ENCODE measurements at places on chromosomes 1 and 21.

GRCh38 chr1:240109920-240110636 lies 18.4 kb downstream of the FMN2 start:
- no peak for DNase-seq

DNA sequence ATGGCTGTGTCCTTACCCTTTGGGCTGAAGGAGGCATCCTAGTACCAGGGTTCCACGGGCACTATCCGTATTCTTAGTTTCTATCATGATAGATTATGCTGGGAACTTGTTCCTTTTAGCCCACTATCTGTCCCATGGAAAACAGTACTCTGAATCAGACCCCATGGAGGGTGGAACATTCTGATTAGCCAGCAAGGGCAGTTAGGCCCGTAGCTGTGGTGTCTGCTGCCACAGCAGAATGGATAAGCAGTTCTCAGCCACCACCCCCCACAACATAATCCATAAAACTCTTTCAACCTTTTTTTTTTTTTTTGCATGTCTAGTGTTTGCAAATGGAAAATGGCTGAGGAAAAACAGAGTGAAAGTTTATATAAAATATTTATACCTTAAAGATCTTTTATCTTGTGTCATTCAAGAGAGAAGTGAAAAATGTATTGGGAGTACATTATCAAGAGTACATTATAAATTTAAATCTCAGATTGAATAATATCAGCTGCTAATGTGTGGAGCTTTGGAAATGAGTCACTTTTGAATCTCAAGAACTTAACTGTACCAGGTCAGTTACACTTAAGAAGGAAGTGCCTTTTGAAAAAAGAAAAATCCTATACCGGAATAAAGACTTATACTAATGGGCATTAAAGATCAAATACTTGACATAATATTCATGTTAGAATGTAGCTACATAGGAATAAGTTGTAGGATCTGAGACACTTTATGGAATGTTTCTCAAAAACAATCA lies 80.3 kb downstream of the NFIA start:
- no peak for DNase-seq

DNA sequence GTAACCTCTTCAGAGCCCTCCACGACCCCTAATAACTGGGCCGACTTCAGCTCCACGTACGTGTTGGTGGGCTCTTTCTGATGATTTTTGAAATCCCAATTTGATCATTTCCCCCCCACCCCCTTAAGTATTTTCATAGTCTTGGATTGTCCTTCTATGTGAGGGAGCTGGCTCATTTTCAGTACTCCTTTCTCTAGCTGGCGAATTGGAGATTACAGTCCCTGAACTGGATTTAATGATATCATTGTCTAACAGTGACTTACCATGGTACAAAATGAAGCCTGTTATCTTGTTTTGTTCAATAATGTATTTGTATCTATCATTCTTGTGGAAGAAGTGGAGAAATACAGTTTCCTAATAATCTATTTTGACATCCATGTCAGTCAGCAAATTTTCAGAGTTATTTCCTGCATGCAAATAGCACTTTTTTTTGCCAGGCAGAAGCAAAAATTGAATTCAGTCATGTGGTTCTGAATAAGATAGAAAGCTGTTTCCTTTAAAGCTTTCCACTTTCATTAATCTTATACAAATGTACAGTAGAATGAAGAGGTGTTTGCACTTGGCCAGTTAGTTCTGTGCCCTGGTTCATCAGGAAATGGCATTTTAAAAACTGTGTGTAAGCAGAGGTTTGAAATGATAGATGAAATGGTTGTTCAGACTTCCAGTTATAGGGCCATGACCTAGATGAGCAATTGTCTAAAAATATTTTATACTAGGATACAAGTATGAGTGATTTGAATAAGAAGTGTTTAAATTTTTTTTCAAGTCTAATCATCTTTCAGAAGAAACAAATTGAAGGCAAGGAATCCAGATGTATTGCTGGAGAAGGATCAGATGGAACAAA lies 104.2 kb downstream of the ATP5PO start:
- no peak for DNase-seq

GRCh38 chr1:165748550-165748949 lies 20.1 kb downstream of the TMCO1 start:
- no peak for DNase-seq

GRCh38 chr1:78673120-78673519 lies 23.5 kb downstream of the IFI44 start:
- DNase-seq = no peak

- no peak for DNase-seq
Measured at GRCh38 chr1:204376465-204376864, 16.7 kb upstream of the PLEKHA6 start.

DNA sequence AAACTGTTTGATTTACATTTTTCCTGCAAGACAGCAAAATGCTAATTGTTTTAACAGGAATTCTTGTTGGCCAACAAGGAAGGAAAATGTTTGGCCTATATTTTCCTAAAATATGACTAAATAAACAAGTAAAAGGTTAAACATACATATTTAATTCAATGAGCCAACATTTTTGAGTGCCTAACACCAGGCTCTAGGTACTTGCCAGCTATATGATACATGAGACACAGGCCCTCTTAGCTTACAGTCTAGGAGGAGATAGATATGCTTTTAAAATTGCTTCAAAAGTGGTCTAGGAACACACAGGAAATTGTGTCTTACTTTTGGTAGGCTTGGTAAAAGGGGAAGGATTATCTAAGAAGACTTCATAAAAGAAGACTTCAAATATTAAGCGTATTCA lies 50.9 kb downstream of the PIGK start:
- DNase-seq = no peak
